ENCODE measurements at places on chromosomes 7 and 10.

GRCh38 chr10:325282-325681 lies 190.0 kb downstream of the ZMYND11 start:
- no peaks in the 10 kb centered on the region for H3K27me3 ChIP-seq
- DNase-seq, result no peak
- no peak overlapping the region for H3K27ac ChIP-seq
- peaks cover 24% of the 10 kb centered on the region for H3K4me1 ChIP-seq

GRCh38 chr7:127254163-127254684 lies 1.5 kb upstream of the GRM8 start:
- no peak overlapping the region for H3K27ac ChIP-seq
- peak overlapping the region; percentile 87 for H3K4me3 ChIP-seq
- peaks cover 57% of the 10 kb centered on the region for H3K27me3 ChIP-seq
- no peaks in the 10 kb centered on the region for H3K36me3 ChIP-seq

- no peak overlapping the region for H3K4me3 ChIP-seq
- no peaks in the 10 kb centered on the region for H3K4me1 ChIP-seq
- no peaks in the 10 kb centered on the region for H3K27me3 ChIP-seq
- H3K36me3 ChIP-seq, result no peaks in the 10 kb centered on the region
Observed at GRCh38 chr7:139321071-139321745, 19.9 kb upstream of the FMC1 start.

DNA sequence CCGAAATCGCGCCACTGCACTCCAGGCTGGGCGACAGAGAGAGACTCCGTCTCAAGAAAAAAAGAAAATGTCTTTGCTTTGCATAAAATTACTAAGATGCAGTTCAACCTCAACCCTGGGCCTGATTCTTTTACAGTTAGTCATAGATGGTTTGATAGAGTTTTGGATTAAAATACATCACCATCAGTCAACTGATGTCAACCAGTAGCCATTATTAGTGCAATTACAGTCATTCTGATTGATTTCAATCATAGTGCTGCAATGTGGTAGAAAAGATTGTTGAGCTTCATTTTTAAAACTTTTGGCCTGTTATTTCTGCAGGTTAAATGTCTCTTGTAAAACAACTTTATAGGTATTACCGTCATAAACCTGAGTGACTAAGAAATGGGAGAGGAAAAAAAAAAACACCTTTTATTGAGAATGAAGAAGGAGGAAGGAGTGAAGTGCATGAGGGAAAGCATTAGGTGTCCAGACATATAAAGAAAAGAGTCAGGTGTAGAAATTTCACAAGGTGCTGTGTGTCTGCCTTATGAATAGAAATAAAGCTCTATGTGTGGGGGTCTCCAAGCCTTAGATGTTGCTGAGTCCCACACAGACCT lies 150.6 kb downstream of the TRIL start:
- no peak overlapping the region for H3K27ac ChIP-seq
- H3K27me3 ChIP-seq, result peaks cover 5% of the 10 kb centered on the region
- H3K4me1 ChIP-seq, result no peaks in the 10 kb centered on the region
- no peak for DNase-seq
- no peaks in the 10 kb centered on the region for H3K36me3 ChIP-seq

DNA sequence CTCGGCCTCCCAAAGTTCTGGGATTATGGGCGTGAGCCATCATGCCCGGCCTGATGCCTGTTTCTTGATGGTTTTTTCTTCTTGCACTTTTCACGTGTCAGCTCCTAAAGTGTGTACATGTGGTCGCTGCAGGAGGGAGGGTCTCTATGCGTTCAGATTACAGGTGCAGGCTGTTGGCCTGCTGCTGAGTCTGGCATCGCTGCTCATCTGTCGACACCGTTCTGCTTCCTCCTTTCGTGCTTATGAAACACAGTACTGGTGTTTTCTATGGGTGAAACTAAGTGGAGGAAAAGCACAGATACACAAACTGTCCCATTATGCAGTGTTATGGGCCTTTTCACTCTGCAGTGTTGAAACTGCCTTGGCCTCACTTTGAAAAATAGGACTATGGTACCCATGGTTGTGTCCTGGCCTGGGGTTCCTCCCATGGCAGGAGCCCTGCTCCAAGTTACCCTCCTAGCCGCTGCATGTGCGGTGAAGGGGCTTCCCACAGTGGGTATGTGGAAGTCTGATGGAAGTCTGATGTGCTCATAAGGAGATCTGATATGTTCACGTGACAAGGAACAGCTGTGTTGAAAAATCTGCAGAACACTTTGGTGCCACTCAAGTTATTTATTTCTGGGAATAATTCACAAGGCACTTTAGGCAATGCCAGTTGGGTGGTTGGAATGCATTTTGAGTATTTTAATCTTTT lies 23.5 kb downstream of the OGDH start:
- H3K4me3 ChIP-seq, result no peak overlapping the region
- no peaks in the 10 kb centered on the region for H3K36me3 ChIP-seq
- peaks cover 23% of the 10 kb centered on the region for H3K4me1 ChIP-seq
- DNase-seq, result no peak
- peak overlapping the region; percentile 96 for H3K27ac ChIP-seq

GRCh38 chr10:69620625-69621024 lies 9.4 kb upstream of the FAM241B start:
- H3K27ac ChIP-seq, result no peak overlapping the region
- no peak overlapping the region for H3K4me3 ChIP-seq
- H3K4me1 ChIP-seq, result peaks cover 22% of the 10 kb centered on the region
- no peak for DNase-seq

GRCh38 chr7:80379034-80379982 lies 132.6 kb downstream of the GNAT3 start:
- H3K27me3 ChIP-seq, result no peaks in the 10 kb centered on the region
- H3K27ac ChIP-seq, result no peak overlapping the region
- H3K36me3 ChIP-seq, result no peaks in the 10 kb centered on the region

Measured in naive thymus-derived CD8-positive, alpha-beta T cell (primary cell).